ENCODE measurements at places on chromosomes 13 and 19.

DNA sequence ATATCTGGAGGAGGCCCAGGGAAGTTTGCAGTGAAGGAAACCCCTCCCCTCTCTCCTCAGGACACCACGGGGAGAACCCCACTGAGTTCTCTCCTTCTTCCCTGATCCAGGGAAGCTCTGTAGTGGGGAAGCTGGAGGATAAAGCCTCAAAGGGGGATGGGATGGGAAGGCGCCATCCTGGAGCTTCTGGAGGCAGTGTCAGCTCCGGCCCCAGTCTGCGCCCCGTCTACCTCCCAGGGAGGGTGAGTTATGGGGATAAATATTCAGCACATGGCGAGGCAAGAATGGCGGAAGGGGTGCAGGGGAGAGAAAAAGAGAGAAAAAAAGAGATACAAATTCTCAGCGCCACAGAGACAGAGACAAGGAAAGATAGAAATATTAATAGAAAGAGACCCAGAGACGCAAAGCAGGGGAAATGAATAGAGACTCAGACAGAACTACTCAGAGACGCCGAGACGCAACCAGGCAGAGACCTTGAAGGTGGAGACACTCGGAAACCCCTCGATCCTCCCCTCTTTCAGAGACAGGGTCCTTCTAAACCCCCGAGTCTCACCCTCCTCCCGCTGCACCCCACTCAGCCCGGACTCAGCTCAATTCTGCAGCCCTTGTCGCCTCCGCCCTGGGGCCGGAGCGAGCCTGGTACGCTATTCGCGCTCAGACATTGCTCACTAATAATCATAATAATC, 23.6 kb downstream of the OLFM2 start:
- no peak for DNase-seq

DNA sequence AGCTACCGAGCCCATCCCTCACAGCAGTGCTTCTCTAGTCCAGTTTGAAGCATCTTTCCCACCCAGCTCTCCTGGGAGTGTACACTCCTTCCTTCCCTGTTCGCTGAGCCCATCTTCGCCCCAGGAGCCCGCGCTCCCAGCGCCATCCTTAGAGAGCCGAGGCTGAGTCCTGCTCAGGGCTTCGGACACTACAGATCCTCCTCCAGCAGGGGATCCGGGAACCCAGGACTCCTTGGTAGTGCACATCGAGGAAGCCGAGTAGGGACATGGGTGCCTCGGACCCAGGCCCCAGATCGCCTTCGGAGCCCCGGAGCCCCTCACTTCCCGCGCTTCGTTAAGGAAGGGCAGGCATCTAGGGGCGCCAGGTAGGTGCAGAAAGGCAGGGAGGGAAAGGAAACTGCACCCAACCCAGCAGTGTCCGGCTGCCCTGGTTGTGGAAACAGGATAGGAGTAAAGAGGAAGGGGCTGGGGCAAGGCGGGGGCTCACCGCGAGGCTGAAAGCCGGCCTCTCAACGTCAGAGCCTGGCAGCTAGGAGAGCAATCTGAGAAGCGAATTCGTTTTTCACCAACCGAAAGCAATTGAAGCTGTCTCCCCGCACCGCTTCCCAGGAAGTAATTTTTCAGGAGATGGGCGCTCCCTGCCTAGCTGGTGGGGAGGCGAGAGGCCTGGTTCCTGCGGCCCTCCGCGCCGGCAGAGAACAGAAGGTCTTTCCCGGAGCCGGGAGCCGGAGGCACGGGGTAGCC, 1.0 kb downstream of the PDX1 start:
- no peak for DNase-seq

- DNase-seq, result no peak
These were observed 1702.2 kb downstream of the EFNB2 start for GRCh38 chr13:104833221-104833620.

- DNase-seq, result no peak
These were observed 4.9 kb upstream of the TFDP1 start for GRCh38 chr13:113579686-113580085.

DNA sequence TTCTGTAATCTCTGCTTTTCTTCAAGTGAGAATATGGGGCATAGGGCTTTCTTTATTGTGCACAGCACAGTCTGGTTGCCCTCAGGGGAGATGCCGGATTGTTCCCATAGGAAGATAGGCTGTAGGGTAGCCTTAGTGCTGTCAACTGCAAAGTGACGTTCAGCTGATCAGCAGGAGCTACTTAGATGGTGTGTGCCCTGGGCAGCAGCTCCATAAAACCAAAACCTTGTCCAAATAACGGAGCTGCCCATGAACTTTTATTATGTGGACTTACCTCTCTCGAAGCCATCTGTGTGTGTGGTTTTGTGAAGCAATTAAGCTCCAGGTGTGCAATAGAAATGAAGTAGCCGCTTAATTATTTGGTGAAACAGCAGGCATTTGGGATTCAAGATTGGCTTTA, 120.0 kb upstream of the RNF113B start:
- no peak for DNase-seq

DNA sequence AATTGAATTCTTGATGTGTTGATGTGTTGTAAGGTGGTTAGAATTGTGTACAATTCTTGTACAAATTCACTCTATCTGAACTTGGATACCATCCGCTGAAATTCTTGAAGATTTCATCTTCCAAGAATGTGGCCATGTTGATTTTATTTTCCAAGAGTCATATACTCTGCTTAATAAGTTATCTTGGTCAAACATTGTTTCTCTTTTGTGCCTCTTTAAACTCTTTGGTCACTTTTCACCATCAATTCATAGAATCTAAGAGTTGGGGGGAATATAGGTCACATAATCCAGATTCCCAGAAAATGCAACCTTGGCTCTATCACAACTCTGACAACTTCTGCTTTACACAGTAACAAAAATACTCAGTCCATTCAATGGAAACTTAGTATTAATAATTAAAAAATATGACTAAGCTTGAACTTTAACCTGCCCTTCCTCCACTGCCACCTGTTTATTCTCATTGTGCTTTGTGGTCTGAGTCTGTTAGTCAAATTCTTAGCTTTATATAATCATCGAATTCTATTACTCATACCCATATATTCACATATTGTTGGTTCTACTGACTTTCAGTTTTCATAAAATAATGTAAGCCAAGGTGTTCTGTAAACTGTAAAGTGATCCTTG, 373.2 kb downstream of the LMO7 start:
- DNase-seq, result no peak

DNA sequence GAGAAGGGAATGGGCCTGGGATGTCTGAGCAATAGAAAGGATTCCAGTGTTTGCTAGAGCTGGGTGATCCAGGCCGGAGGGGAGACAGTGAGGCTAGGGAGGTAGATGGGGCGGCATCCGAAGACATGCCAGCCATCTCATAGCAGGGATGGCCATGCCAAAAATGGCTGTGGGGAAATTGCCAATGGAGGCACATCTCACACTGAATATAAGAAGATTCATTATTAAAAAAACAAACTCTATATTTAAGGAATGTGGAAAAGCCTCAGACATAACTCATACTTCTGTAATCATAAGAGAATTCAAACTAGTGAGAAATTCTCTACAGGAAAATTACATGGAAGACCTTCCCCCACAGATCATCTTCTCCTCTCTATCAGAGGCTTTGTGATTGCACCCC, 289.2 kb downstream of the FGF9 start:
- DNase-seq, result no peak

DNA sequence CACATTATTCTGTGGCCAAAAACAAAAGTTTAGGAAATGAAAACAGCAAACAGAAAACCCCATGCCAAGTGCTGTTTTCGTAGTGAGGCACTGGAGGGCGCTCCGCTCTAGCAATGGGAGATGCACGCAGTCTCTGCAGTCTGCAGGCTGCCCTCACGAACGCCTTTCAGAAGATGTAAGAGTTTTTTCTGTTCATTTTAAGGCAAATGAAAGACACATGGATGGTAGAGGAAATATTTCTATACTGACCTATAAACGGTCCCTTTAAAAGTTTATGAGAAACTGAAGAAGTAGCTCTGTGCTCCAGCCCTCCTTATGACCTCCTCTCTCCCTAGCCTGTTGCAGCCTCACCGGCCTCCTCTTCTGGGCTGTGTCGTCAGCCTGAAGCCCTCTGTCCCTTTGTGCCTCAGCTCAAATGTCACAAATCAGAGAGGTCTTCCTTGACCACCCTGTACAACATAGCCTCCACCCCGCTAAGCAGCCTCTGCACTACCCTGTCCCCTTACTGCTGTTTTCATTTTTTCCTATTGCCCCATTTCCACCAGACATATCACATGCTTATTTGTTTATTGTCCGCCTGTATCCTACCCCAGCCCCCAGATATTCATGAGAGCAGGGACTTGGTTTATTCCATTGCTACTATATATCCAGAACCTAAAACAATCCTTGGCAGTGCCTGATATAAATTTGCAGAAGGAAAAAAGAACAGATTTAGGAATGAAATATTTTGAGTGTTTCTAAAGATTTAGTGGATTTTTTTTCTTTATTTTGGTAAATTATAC, 116.4 kb downstream of the TM9SF2 start:
- no peak for DNase-seq

- no peak for DNase-seq
These were observed 91.8 kb downstream of the COL4A2 start for GRCh38 chr13:110398564-110399507.

- DNase-seq, result no peak
These were observed at the start of gene SOHLH2 for GRCh38 chr13:36214163-36214921. Gene SOHLH2, minus strand, starts transcription at chr13:36214556. Its CDS starts 30 bp downstream, at chr13:36214526.

GRCh38 chr19:41799444-41800000, 3.1 kb downstream of the CEACAM3 start:
- DNase-seq, result no peak

- no peak for DNase-seq
These were observed 5.4 kb upstream of the IPO5 start for GRCh38 chr13:97948041-97948440.

DNA sequence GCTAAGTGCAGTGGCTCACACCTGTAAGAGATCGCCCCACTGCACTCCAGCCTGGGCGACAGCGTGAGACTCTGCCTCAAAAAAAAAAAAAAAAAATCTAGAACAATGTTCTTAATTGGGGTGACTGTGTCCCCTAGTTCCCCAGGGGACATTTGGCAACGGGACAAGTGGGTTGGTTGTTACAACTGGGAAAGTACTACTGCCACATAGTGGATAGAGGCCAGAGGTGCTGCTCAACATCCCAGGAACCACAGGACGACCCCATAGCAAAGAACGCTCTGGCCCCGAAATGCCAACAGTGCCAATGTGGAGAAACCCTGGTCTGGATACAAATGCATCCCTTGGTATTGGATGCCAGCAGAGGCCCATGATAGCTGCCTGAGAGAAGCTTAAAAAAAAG, 11.8 kb downstream of the NLRP12 start:
- no peak for DNase-seq

- DNase-seq, result no peak
These were observed 12.2 kb downstream of the NFIX start for GRCh38 chr19:13007292-13008045.

GRCh38 chr19:28543244-28543776, 669.6 kb downstream of the UQCRFS1 start:
- DNase-seq, result no peak

- no peak for DNase-seq
These were observed 102.6 kb upstream of the TSHZ3 start for GRCh38 chr19:31451686-31452330.

DNA sequence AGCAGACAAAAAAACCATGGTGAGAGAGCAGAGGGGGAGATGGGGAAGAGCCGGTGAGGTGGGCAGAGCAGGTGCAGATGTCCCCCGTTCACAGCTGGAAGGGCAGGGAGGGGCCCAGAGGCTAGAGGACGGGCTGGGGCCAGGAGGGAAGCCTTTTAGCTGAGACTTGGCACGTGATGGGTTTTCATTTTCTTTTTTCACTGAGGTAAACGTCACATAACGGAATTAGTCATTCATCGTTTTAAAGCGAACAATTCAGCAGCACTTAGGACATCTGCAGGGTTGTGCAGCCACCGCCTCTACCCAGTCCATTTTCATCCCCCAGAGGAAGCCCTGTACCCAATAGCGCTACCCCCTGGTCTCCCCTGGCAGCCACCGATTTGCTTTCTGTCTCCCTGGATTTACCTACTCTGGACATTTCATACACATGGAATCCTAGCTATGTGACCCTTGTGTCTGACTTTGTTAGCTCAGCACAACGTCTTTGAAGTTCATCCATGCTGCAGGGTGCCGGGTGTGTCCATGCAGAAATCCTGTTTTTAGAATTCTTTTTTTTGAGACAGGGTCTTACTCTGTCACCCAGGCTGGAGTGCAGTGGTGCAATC, 16.0 kb upstream of the EMC10 start:
- DNase-seq, result no peak

GRCh38 chr19:5865772-5866171, 4.6 kb downstream of the FUT5 start:
- DNase-seq, result no peak

- DNase-seq, result no peak
These were observed 1.5 kb downstream of the ZNF814 start for GRCh38 chr19:57887195-57887941.
